ENCODE measurements at places on chromosomes 12 and 14.

DNA sequence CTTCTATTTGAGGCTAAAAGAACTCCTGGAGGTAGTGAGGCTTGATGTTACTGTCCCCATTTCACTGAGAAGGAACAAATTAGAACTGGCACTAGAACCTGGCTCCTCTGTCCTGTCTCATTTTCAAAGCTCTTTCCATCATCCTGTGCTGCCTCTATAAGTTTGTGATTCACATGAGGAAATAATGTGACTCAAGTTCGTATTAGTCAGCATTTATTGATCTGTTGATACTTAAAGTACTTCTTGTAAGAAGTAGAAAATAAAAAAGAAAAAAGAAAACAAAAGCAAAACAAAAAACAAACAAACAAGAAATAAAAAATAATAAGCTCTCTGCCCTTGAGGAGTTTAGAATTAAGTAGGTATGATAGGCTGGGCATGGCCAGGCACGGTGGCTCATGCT, 2.3 kb upstream of the ESPL1 start:
- no peak for DNase-seq

DNA sequence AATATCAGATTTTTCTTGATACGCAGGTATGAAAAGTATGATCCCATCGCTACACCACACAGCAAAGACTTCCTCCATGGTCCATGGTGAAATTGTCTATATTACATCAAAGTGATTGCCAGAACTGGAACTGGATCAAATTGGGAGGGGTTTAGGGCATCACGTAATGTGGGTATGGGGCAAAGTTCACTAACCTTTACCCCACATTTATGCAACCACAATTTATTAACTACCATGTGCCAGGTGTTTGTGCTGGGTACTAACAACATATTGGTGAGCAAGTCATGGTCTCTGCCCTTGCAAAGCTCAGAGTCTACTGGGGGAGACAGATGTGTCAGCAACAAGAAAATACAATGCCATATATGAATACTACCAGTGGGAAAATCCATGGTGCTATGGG, 258.9 kb downstream of the SUDS3 start:
- DNase-seq = no peak

GRCh38 chr12:56129942-56130495, 2.0 kb downstream of the ESYT1 start:
- DNase-seq = no peak

DNA sequence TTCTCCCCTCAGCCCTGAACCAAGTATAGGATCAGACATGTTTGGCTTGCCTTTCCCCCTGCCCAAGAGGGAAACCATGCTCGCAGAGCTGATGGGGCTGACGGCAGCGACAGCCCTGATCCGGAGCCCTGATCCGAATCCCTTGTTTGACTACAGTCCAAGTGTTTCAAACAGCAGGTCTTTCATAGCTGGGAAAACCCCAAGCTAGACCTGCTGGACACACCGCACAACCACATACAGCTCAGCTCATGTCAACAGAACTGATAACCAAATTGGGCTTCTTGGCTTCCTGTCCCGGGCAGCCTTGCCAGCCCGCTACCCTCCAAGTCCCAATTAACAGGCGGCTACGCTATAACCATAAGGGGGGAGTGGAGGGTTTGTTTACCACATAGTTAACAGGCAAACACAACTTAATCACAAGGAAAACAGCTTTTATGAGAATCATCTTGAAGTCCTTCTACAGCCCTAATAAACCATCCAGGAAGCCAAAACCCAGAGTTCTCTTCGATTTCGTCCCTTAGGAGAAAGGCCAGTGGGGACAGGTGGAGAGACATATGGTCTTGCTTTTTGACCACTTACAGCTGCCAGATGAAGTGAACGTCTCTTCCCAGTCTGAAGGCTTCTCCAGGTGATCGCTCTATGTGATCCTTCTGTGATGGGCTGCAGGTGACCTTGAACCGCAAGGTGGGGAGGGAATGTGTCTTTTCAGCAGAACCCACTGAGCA, 64.5 kb upstream of the MANSC4 start:
- no peak for DNase-seq

- DNase-seq = no peak
Observed at GRCh38 chr12:123741937-123742572, 20.0 kb upstream of the DNAH10 start.

DNA sequence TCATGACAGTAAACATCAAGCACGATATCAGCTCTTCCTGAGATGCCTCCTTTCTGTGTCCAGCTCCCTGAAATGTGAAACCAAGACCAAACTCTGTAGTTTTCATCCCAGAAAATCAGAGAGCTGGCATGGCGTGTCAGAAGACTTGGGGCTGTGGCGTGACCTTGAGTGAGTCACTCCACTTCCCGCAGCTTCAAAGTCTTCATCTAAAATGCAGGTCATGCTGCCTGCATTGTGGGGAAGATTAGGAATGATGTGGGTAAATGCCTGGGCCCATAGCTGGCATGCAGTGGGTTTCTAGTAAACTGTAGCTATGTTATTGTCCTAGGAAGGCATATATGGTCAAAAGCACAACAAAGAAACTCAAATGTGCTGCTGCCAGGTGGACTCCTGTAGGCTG, 28.8 kb downstream of the OAS2 start:
- DNase-seq = no peak

DNA sequence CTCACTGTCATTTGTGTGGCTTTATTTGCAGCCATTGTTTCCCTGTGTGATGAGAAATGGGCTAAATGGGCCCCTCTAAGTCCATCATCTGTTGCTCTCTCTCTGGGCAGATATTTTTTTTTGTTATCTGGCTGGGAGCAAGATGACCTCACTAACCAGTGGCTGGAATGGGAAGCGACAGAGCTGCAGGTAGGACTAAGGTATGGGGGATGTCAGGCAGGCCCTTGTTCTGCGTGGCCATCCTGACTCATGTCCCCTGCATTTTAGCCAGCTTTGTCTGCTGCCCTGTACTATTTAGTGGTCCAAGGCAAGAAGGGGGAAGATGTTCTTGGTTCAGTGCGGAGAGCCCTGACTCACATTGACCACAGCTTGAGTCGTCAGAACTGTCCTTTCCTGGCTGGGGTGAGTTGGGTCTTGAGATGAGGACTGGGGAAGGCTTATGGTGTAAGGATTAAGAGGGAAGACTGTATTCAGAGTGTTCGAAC, 1.3 kb downstream of the MARS1 start:
- DNase-seq = no peak

GRCh38 chr12:127278351-127278750, 988.6 kb upstream of the TMEM132C start:
- DNase-seq = no peak

DNA sequence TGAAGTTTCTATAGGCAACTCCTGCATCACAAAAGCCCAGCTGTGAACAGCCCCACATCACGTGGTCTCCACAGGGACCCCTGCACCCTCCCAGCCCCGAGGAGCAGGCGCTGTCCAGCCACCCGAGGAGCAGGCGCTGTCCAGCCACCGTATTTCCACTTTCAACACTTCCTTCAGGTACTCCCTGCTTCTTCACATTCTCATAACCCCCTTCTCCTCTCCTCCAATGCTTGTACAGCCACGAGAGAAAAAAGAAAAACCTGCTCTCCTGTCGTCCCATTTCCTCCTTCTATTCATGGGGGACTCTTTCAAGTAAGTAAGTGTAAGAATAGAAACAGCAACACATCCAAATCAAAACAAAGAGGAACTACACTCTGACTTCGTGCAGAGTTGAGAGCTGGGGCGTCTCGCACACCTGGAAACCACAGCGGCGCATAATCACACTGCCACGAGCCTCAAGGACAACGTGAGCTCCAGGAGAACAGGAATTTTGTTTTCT, 11.9 kb downstream of the CDC42BPB start:
- DNase-seq = no peak

Measured in activated naive CD4-positive, alpha-beta T cell treated with anti-CD3 and anti-CD28 coated beads, Interleukin-2, amount 50 U/mL, for 16 hours (primary cell).